ENCODE measurements at places on chromosomes 13 and 19.

- DNase-seq, result no peak
Observed at GRCh38 chr13:90792335-90792734, 555.2 kb upstream of the MIR17HG start.

DNA sequence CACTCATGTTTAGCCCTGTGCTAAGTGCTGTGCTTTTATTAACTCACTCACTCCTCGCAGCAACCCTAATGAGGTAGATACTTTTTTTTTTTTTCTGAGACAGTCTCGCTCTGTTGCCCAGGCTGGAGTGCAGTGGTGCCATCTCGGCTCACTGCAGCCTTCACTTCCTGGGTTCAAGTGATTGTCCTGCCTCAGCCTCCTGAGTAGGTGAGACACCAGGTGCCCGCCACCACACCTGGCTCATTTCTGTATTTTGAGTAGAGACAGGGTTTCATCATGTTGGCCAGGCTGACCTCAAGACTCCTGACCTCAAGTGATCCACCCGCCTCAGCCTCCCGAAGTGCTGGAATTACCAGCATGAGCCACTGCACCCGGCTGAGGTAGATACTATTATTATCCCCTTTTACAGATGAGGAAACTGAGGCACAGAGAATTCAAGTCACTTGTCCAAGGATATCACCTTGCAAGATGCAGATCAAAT is 2.5 kb downstream of the ITPKC start:
- DNase-seq, result no peak

DNA sequence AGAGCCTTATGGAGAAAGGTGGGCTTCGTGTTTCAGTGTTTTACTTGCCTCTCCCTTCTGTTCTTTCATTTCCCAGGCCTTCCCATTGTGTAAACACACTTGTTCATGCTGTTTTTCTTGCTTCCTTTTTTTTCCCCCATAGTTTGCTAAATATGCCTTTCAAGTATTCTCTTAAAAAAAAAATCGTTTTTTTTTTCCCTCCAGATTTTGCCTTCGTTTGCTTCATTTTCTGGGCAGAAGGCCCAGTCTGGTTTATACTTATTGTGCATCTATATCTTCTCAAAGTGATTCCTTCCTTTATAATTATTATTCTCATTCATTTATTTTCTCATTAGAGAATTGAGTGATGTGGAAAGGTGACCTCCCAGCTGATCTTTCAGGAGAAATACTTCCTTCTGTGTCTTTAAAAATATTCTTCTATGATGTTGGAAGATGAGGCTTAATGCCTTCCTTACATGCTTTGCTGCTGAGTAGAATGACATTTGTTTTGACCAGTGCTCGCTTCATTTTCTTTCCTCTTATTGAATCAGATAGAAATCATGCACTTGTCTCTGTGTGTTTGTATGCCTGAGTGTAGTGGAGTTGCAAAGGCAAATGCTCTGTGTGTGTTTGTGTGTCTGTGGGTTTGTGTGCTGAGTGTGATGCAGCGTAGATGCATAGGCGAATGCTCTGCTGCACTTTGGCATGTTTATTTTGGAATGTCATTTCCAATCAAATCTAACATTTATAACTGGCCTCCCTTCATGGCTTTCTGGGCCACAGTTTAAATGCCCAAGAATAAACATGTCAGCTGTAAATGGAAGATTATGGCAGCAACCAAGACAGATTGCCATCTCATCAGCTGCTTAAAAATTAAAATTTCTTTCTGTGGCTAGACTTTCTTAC is 591.4 kb downstream of the FGF9 start:
- no peak for DNase-seq

- no peak for DNase-seq
Observed at GRCh38 chr19:10365518-10365917, 14.9 kb downstream of the TYK2 start.

- no peak for DNase-seq
Observed at GRCh38 chr19:54435551-54436016, 13.4 kb upstream of the LENG8 start.

GRCh38 chr19:31597616-31598015 is 248.4 kb upstream of the TSHZ3 start:
- no peak for DNase-seq

DNA sequence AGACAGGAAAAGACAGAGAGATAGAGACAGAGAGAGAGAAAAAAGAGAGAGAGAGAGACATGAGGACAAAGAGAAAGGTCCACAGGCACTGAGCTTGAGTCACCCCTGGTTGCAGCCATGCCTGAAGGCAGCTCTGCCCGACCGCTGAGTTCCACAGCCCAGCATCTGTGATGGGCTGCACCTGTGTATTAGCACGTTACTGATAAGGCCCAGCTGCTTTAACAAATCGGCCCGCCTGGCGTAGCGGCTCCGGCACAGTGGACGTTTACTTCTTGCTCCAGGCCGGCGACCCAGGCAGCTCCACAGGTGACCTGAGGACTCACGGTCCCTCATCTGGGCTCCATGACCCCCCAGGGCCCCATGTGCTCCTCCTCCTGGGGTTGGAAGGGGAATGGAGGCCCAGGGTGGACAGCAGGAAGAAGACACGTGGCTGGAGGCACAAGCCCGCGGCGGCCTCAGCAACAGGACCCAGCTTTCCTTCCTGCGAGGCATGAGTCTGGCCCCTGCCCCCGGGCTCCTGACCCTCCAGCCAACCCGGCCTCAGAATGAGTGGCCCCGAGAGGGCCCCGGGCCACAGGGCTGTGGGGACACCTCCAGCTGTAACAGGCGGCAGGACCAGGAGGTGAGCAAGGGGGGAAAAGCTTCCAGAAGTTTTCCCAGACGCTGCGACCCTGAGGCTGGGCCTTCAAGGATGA is 3.9 kb upstream of the CSNK1G2 start:
- no peak for DNase-seq

DNA sequence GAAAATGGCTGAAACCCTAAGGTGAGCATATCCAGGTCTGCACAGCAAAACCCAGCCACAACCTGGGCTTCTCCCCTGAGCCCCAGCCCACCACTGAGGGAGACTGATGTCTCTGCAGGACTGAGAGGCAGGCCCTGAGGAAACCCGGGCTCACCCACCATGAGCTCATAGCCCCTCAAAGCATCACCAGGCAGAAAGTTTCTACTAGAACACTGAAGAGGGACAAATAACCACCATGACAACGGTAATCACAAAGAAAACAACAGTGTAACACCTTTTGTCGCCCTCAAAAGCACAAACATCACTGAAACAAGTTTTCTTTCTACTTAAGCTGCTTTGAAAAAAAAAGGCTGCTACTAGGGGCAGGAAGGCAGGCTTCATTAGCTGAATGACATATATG is 29.8 kb downstream of the TSHZ3 start:
- no peak for DNase-seq

DNA sequence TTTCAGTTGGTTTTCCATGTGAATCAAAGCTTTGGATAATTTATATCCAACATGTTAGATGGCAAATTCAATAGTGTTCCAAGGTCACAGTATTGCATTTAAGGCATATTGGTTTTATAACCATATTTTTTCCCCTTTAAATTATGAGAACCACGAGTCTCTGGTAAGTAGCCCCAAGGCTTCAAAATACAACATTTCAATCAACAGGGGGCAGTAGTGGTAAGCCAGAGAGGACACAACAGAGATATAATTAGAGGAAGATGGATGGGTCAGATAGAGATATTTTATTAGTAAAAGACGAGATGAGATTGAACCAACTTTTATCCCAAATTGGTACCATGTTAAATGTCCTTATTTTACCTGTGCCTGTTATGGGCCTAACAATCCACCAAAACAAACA is 53.1 kb downstream of the KL start:
- DNase-seq, result no peak

DNA sequence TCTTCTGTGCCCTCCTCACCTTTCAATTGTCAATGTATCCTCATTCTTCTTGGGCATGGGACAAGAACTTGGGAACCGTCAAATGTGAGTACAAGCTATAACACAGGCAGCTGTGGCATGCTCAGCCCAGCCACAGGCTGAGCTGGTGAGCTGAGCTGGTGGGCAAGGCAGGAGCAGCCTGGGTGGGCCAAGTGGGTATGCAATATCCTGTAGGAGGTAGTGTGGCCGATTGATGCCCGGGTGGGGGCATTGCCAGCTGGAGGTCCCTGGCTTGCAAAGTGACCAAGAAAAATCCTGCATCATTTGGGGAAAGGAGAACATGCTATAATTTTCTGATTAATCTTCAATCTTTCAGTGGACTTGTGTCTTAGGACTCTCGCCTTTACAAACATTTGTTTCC is 507.2 kb upstream of the SLC10A2 start:
- no peak for DNase-seq

GRCh38 chr13:43307921-43308433 is 284.6 kb downstream of the DNAJC15 start:
- no peak for DNase-seq

GRCh38 chr13:31944262-31945160 is 87.1 kb upstream of the FRY start:
- DNase-seq, result no peak

DNA sequence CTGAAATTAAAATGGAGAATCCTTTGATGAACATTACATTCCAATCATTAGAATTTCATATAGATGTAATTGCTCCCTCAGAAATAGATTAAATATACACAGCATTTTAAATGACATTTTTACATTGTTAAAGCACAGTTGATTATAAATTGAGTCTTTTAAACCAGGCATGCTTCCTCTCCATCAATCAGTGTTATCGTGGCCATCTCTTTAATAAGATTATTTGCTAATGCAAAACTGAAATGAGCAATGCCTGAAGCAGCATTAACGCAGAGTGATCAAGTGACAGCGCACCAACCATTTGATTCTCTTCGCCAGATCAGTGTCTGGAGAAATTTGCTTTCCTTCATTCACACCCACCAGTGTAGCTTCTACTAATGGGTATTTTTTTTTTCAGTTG is 259.8 kb downstream of the OXGR1 start:
- DNase-seq, result no peak

GRCh38 chr19:18251587-18252369 is 22.5 kb downstream of the IQCN start:
- DNase-seq, result peak; percentile 86

DNA sequence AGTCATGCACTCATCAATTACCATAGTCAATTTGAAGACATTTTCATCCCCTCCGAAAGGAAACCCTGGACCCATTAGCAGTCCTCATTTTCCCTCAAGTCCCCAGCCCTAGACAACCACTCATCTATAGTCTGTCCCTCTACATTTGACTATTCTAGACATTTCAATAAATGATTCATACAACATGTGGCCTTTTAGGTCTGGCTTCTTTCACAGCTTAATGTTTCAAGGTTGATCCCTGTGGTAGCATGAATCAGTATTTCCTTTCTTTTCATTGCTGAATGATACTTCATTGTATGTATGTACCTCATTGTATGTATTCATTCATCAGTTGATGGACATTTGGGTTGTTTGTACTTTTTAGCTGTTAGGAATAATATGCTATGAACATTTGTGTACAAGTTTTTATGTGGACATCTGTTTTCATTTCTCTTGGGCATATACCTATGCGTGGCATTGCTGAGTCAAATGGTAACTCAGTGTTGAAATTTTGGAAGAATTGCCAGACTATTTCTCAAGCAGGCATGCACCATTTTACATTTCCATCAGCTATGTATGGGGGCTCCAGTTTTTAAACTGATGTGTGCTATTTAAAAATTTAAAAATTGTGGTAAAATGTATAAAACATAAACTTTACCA is 18.4 kb downstream of the SPATA13 start:
- DNase-seq, result no peak

DNA sequence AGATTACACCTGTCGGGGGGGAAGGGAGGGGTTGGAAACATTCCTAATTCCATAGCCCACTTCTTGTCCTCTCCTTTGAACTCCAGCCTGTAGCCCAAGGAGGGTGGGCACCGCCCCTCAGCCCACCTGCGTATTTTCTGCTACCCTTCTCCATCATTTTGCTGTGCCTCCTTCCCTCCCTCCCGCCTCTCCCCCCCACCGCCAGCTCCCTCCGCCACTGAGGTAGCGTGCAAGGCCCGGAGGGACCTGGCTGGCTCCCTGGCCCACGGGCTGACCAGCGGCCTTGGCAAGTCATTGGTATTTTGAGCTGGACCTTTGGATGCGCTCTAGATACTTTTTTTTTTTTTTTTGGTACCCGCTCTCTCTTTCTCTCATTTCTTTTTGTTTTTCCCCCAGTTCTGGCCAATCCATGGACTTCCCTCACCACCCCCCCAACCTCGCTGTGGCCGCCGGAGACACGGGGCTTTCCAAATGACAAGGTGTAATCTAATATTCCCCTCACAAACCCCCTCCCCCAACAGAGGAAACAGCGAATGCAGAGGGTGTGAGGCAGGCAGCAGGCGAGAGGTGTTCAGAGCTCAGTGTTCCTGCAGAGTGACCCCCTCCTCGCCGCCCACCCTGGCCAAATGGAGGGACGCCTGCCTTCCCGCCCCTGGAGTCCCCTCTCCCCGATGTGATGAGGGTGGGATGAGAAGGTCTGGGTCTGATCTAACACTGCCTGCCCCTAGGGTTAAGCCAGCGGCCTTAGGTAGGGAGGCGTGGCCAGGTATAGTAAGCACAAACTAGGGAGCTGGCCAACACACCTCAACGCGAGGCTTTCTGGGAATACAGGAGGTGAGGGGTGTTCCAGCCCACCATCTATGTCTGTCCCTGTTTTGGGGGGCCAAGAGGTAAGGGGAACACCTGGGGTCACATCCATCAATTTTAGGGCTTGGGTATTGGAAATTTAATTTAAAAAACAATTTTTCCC is 89.2 kb downstream of the PTPRS start:
- no peak for DNase-seq

- DNase-seq, result no peak
Observed at GRCh38 chr19:33681081-33681680, 59.4 kb downstream of the CHST8 start.

- no peak for DNase-seq
Observed at GRCh38 chr19:16516923-16517610, 20.9 kb downstream of the C19orf44 start.

- no peak for DNase-seq
Observed at GRCh38 chr13:25806264-25806974, 245.4 kb downstream of the SHISA2 start.

DNA sequence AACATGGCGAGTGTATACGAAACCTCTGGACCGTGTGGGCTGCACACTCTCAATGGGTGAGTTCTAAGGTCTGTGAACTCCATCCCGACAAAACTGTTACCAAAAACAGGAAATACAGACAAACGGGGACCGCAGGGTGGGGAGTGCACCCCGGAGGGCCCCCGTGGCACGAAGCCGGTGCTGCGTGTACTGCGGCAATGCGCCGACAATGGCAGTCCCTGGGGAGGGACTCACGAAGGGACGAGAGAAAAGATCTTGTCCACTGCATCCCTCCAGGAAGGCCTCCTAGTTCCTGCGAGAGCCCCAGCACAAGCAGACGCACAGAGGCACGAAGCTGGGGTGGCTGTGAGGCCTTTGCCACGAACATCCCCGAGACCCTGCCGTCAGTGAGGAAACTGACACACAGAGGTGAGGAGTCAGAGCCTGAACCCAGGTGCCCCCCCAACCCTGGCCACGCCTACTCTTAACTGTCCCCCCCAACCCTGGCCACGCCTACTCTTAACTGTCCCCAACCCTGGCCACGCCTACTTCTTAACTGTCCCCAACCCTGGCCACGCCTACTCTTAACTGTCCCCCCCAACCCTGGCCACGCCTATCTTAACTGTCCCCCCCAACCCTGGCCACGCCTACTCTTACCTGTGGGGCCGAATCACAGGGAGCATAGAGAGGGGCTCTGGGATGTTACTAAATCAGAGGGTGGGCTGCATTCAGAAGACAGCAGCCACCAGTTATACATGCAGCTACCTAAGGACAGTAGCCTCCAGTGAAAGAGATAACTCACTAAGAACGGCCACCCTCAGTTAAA is 4.2 kb downstream of the MED16 start:
- DNase-seq, result peak; percentile 61

GRCh38 chr19:7900931-7901330 is 2.7 kb upstream of the MAP2K7 start:
- no peak for DNase-seq
